Activated B cell treated with CpG ODN at 0.5 μM for 24 hours (primary cell): ENCODE measurements at places on chromosomes 12 and 14. TPM values are rescaled to one million over a fixed set of nuclear protein-coding genes. Genes with fewer than 3 reads are reported as not detected.

DNA sequence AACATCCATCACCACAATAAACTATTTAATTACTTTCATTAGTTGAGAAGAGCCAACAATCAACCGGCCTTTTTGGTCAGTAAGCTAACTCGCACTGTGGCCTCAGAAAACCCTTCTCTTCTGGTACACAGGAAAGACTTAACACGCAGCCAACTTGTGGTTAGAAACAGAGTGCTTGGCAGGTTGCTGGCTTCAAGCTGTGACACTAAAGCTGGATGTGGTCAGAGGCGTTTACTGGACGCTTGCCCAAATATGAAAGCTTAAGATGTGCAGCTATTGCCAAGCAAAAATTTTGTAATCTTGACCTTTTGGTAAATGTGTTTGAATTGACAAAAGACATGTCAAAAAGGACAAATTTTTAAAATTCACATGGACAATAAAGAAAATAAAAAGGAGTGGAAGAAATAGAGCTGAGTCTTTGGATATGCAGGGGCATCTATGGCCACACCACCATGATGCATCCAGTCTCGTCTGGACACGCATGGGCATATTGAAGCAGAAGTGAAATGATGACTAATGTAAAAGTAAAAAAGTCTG, 2.6 kb upstream of the KLRK1 start:
- H3K27me3 ChIP-seq = peaks cover 9% of the 10 kb centered on the region
- no peak overlapping the region for H3K27ac ChIP-seq
- no peak overlapping the region for H3K4me3 ChIP-seq
- H3K4me1 ChIP-seq = peaks cover 38% of the 10 kb centered on the region
- no peaks in the 10 kb centered on the region for H3K36me3 ChIP-seq

- H3K27me3 ChIP-seq = no peaks in the 10 kb centered on the region
- no peak for DNase-seq
- no peak overlapping the region for H3K27ac ChIP-seq
Measured at GRCh38 chr12:69846976-69847375, 21.9 kb downstream of the MYRFL start.

GRCh38 chr12:108826807-108827721, 30.3 kb downstream of the SSH1 start:
- H3K36me3 ChIP-seq = peaks cover 36% of the 10 kb centered on the region
- peaks cover 41% of the 10 kb centered on the region for H3K4me1 ChIP-seq
- DNase-seq = no peak
- peak overlapping the region; percentile 66 for H3K27ac ChIP-seq
- peak overlapping the region; percentile 35 for H3K4me3 ChIP-seq
- H3K27me3 ChIP-seq = no peaks in the 10 kb centered on the region

DNA sequence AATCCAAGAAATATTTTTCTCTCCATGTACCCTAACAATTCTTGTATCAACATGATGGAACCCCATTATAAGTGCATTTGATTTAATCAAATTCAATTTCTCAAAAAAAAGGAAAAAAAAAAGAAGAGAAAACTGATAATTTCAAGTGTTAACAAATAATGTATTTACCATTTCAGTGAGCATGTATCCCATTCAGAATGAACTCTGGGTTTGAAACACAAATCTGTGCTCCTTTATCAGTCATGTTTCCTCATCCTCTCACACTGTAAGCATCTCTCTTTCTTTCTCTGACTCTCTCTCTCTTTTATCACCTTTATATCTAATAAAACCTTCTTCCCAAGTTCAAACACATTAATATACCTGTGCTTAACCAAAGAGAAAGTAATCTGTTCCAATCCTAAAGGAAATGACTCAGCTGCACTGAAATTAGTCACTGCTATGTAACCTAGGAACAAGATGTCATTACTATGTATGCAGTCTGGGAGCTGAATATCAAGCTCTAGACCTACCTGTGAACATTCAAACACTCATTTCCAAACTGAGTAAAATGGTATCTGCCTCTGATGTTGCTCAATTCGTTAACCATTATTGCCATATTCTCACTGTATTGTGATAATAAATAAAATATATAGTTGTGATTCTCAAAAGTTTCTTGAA, 135.0 kb upstream of the LRIG3 start:
- no peaks in the 10 kb centered on the region for H3K27me3 ChIP-seq
- DNase-seq = no peak
- H3K36me3 ChIP-seq = no peaks in the 10 kb centered on the region

DNA sequence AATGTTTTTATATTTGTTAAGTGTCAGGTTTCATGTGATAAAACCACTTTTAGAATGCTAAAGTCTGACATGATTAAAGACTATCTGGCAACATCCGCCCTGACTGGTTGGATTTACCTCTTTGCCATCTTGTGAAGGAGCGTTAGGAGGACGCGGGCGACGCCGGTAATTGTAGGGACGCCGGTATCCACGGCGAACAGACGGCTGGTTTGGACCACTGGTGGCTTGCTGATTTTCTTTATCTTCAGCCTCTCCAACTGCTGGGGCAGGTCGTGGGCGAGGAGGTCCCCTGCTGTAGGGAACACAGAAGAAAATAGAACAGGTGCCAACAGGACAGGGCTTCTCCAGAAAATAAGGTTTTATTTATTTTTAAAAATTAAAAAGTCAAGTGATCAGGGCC, 21.3 kb downstream of the YBX3 start:
- H3K27ac ChIP-seq = no peak overlapping the region
- H3K4me3 ChIP-seq = no peak overlapping the region
- peaks cover 57% of the 10 kb centered on the region for H3K36me3 ChIP-seq
- peaks cover 6% of the 10 kb centered on the region for H3K4me1 ChIP-seq
- no peak for DNase-seq
- no peaks in the 10 kb centered on the region for H3K27me3 ChIP-seq

GRCh38 chr14:69240527-69241173, 19.3 kb upstream of the GALNT16 start:
- peaks cover 50% of the 10 kb centered on the region for H3K36me3 ChIP-seq
- no peak overlapping the region for H3K4me3 ChIP-seq
- no peaks in the 10 kb centered on the region for H3K27me3 ChIP-seq
- no peak for DNase-seq
- H3K27ac ChIP-seq = no peak overlapping the region
- no peaks in the 10 kb centered on the region for H3K4me1 ChIP-seq

GRCh38 chr12:106288494-106289195, 13.9 kb upstream of the TCP11L2 start:
- peak overlapping the region; percentile 56 for H3K27ac ChIP-seq
- no peak for DNase-seq
- no peaks in the 10 kb centered on the region for H3K36me3 ChIP-seq
- no peak overlapping the region for H3K4me3 ChIP-seq
- H3K27me3 ChIP-seq = no peaks in the 10 kb centered on the region
- peaks cover 42% of the 10 kb centered on the region for H3K4me1 ChIP-seq

DNA sequence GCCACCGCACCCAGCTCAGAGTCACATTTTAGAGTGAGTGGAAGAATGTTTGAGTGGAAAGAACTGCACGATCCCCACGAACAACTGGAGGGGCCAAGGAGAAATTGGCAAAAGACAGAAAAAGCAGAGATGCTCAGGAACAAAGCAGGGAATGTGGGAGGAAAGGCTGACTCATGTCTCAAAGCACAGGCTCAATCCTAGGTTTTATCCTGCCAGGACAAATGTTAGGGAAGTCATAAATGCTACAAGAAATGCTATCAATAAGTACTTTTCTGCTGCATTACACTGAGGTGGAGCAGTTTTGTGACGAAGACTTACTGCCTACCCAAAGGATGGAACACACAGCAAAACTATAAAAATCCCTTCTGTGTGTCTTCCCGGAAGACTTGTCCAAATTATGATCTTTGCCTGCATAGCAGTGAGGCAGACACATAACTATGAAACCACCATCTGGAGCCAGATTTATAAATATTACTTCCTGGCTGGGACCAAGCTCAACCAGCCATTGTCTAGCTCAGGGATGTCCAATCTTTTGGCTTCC, 26.7 kb downstream of the NIN start:
- H3K27me3 ChIP-seq = no peaks in the 10 kb centered on the region
- H3K4me3 ChIP-seq = no peak overlapping the region
- peaks cover 48% of the 10 kb centered on the region for H3K4me1 ChIP-seq
- H3K36me3 ChIP-seq = peaks cover 75% of the 10 kb centered on the region
- no peak overlapping the region for H3K27ac ChIP-seq
- no peak for DNase-seq

ESPL1 gene
- 6.2 and 8.2 TPM in 2 replicates for total RNA-seq

GRCh38 chr12:92953747-92954146, 24.7 kb upstream of the EEA1 start:
- no peaks in the 10 kb centered on the region for H3K27me3 ChIP-seq
- H3K27ac ChIP-seq = no peak overlapping the region
- no peak overlapping the region for H3K4me3 ChIP-seq

ALDH2 gene
- 36.0 and 37.4 TPM in 2 replicates for total RNA-seq

GRCh38 chr14:88895116-88895515, 70.7 kb downstream of the TTC8 start:
- H3K27ac ChIP-seq = no peak overlapping the region
- H3K4me1 ChIP-seq = no peaks in the 10 kb centered on the region
- no peak for DNase-seq

SERPINA12 gene
- not detected in 2 replicates for total RNA-seq

GRCh38 chr12:24127919-24128721, 178.7 kb upstream of the SOX5 start:
- H3K36me3 ChIP-seq = no peaks in the 10 kb centered on the region
- no peaks in the 10 kb centered on the region for H3K27me3 ChIP-seq
- no peak overlapping the region for H3K27ac ChIP-seq
- no peak overlapping the region for H3K4me3 ChIP-seq

GRCh38 chr12:27502021-27502435, 22.0 kb upstream of the PPFIBP1 start:
- DNase-seq = no peak
- no peaks in the 10 kb centered on the region for H3K36me3 ChIP-seq
- no peaks in the 10 kb centered on the region for H3K4me1 ChIP-seq

GRCh38 chr14:92516966-92517506, 3.5 kb downstream of the RIN3 start:
- H3K36me3 ChIP-seq = peaks cover 2% of the 10 kb centered on the region
- H3K27ac ChIP-seq = no peak overlapping the region
- H3K27me3 ChIP-seq = no peaks in the 10 kb centered on the region
- peaks cover 35% of the 10 kb centered on the region for H3K4me1 ChIP-seq

DNA sequence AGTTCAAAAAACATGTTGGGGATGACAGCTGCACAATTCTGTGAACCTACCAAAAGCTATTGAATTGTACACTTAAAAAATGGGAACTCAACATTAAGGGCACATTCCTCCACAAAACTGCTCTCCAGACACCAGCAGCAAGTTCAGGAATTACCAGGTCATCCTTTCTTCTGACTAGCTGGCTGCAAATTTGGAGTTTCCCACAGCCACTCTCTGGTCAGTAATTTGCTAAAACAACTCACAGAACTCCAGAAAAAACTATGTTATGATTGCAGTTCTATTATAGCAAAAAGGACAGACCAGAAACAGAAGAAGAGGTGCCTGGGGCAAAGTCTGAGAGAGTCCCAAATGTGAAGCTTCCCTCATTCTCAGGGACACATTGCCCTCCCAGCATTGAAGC, 20.1 kb upstream of the PLEKHD1 start:
- H3K4me3 ChIP-seq = no peak overlapping the region
- DNase-seq = no peak
- no peaks in the 10 kb centered on the region for H3K27me3 ChIP-seq

- H3K27me3 ChIP-seq = peaks cover 50% of the 10 kb centered on the region
- H3K4me3 ChIP-seq = no peak overlapping the region
- no peak overlapping the region for H3K27ac ChIP-seq
- peaks cover 5% of the 10 kb centered on the region for H3K4me1 ChIP-seq
- DNase-seq = no peak
Measured at GRCh38 chr14:92254786-92255185, 68.2 kb upstream of the SLC24A4 start.

STON2 gene
- total RNA-seq = 0.51 TPM in 1 of 2 replicates, not detected in the other

- no peaks in the 10 kb centered on the region for H3K27me3 ChIP-seq
- H3K4me1 ChIP-seq = peaks cover 53% of the 10 kb centered on the region
- H3K4me3 ChIP-seq = no peak overlapping the region
- H3K27ac ChIP-seq = no peak overlapping the region
- no peak for DNase-seq
- H3K36me3 ChIP-seq = peaks cover 12% of the 10 kb centered on the region
Measured at GRCh38 chr12:118326991-118327390, 45.7 kb downstream of the TAOK3 start.
